C1 segment of cervical spinal cord (tissue), 14 donors: ENCODE measurements at places on chromosomes 6 and 20.

DNA sequence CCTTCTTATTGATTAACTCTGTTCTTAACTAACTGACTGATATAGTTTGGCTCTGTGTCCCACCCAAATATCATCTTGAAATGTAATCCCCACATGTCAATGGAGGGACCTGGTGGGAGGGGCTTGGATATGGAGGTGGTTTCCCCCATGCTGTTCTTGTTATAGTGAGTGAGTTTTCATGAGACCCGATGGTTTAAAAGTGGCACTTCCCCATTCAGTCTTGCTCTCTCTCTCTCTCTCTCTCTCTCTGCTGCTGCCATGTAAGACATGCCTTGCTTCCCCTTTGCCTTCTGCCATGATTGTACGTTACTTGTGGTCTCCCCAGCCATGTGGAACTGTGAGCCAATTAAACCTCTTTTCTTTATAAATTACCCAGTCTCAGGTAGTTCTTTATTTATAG is 81.8 kb upstream of the SPACA1 start:
- DNase-seq, result no peak

DNA sequence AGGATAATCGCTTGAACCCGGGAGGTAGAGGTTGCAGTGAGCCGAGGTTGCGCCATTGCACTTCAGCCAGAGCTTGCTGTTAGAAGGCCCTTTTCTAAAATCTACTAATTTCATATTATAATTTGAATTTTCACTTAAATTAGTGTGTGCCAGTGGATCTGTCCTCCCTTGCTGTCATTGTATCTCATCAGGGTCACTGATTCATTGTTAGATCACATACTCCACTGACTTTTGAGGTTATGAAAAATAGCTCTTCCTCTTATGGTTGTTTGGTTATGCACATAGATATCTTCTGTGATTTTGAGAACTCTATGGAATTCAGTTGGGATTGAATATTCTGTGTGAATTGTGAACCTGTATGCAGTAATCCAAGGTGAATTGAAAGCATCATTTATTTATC is 53.1 kb upstream of the TULP4 start:
- DNase-seq, result no peak

DNA sequence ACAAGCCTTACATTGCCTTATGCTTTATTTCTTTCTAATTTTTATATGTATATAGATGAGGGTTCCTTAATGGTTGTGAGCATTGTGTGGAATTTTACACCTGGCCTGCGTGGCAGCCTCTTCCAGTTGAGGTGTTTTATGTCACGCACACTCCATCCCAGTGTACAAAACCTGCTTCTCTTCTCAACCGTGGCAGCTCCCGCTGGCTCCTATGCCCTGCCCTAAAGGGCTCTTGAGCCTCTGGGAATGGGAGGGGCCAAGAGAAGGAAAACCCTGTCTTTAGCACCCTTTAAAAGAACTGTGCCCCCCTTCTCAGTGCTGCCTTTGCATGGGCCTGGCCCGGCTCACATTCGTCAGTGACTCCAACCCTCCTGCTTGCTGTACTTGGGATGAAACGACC is 4.3 kb upstream of the DNAJC5 start:
- no peak for DNase-seq

DNA sequence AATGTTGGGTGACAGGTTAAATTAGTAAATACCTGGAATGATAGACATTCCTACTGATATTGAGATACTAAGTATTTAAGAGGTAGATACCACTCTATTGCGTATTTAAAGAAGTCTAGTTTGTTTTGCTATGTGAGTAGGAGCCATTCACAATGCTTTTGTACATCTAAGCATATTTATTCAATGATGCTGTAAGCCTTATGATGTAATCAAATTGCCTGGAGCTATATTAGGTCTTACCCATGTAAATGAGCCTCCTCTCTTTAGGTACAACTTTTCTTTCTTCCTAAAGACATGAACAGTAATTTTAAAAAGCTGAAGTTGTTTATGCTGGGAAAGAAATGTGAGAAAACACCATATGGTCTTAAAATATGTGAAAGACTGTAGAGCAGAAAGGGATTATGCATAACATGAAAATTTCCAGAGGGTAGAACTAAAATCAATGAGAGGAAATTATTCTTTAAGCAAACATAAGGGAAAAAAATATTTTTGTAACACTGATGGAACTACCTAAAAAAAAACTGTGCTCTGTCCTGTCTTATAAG is 526.7 kb downstream of the EPHA7 start:
- no peak for DNase-seq
